ENCODE measurements at places on chromosomes 5 and 9.

GRCh38 chr9:38094165-38094564 lies 25.1 kb upstream of the SHB start:
- H3K27me3 ChIP-seq = peaks cover 1% of the 10 kb centered on the region
- DNase-seq = no peak
- H3K4me1 ChIP-seq = no peaks in the 10 kb centered on the region
- no peaks in the 10 kb centered on the region for H3K36me3 ChIP-seq

- peaks cover 20% of the 10 kb centered on the region for H3K4me1 ChIP-seq
- DNase-seq = no peak
- H3K27me3 ChIP-seq = no peaks in the 10 kb centered on the region
- H3K4me3 ChIP-seq = no peak overlapping the region
These were observed 20.8 kb downstream of the SARDH start for GRCh38 chr9:133717113-133718031.

- no peaks in the 10 kb centered on the region for H3K27me3 ChIP-seq
- peaks cover 17% of the 10 kb centered on the region for H3K4me1 ChIP-seq
- H3K36me3 ChIP-seq = no peaks in the 10 kb centered on the region
- no peak overlapping the region for H3K27ac ChIP-seq
- no peak overlapping the region for H3K4me3 ChIP-seq
These were observed 144.3 kb downstream of the HSD17B3 start for GRCh38 chr9:96157675-96158074.

- peaks cover 4% of the 10 kb centered on the region for H3K4me1 ChIP-seq
- H3K36me3 ChIP-seq = no peaks in the 10 kb centered on the region
- DNase-seq = no peak
- no peak overlapping the region for H3K4me3 ChIP-seq
These were observed 20.4 kb downstream of the IL12B start for GRCh38 chr5:159309689-159310433.

Data from neural crest cell (in vitro differentiated cells).